Stimulated activated CD4-positive, alpha-beta T cell treated with anti-CD3 and anti-CD28 coated beads, TNF-alpha, amount 100 ng/mL, for 24 hours (primary cell): ENCODE measurements at places on chromosomes 4 and X.

DNA sequence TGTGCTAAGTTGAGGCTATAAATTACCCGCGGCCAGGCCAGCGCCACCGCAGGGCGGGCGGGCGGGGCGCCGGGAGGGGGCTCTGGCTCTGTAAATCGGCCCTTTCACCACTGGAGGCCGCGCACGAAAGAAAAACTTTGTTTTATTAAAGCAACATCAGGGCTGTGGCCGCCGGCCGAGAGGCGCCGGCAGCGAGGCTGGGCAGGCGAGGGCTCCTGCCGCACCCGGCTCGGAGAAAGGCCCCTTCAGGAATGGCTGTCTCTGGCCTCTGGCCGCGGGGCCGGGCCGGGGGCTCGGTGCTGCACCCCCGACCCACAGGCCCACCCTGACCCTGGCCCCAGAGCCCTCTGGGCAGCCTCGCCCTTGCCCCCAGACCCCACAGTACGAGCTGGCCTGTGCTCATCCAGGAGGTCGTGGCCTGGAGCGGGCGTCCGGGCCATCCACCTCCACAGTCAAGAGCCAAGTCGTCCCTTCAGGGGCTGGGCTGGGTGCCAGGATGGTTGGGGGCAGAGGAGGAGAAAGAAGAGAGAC, 29.5 kb upstream of the FGFR3 start:
- DNase-seq, result no peak

GRCh38 chr4:181213551-181213950, 1029.7 kb upstream of the TENM3 start:
- DNase-seq, result no peak

DNA sequence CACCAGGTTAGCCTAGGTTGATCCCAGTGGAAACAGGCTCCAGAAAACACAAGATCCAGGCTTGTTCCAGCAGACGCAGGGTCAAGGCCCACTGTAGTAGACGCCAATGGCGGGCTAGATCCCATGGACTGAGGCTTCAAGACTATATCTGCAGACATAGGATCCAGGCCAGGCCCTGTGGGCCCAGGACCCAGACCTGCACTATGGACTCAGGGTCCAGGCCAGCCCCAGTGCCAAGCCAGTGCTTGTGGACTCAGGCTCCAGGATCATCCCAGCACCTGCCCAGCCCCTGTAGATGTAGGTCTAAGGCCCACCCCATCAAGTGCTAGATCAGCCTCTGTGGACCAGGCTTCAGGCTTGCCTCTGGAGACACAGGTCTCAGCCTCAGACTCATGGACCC, 300.9 kb downstream of the CHIC1 start:
- no peak for DNase-seq

GRCh38 chr4:184675018-184675417, 25.5 kb downstream of the PRIMPOL start:
- DNase-seq, result no peak

DNA sequence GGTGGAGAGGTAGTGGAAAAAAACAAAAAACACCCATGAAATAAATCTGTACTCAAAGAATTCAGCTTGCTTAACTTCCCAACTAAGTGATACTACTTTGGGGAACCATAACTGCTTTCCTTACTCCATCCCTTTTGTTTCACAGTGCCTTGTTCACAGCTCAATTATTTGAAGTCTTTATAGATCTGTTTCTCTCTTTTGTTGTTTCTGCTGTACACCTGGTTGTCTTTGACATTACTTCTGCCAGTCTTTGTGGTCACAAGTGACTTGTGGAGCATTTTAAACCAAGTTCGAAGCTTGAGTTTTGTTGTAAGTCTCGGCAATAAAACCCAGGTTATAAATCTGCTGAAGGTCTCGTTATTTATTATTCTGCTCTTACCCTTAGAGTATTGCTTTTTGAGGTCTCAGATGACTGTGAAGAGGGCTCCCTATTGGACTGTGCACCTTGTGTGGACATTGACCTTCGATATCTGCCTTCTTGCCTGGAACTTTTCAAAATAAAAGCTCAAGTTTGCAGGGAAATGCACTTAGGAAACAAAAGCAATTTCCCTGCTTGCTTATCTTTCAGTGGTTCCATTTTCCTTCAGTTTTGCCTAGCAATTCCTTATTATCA, 59.8 kb downstream of the ANK2 start:
- no peak for DNase-seq
